Mammary epithelial cell (primary cell): ENCODE measurements at places on chromosomes 16 and 17. TPM values are rescaled to one million over a fixed set of nuclear protein-coding genes. Genes with fewer than 3 reads are reported as not detected.

Gene CNGB1
- total RNA-seq = 0.45 TPM in 1 of 2 replicates, not detected in the other

DNA sequence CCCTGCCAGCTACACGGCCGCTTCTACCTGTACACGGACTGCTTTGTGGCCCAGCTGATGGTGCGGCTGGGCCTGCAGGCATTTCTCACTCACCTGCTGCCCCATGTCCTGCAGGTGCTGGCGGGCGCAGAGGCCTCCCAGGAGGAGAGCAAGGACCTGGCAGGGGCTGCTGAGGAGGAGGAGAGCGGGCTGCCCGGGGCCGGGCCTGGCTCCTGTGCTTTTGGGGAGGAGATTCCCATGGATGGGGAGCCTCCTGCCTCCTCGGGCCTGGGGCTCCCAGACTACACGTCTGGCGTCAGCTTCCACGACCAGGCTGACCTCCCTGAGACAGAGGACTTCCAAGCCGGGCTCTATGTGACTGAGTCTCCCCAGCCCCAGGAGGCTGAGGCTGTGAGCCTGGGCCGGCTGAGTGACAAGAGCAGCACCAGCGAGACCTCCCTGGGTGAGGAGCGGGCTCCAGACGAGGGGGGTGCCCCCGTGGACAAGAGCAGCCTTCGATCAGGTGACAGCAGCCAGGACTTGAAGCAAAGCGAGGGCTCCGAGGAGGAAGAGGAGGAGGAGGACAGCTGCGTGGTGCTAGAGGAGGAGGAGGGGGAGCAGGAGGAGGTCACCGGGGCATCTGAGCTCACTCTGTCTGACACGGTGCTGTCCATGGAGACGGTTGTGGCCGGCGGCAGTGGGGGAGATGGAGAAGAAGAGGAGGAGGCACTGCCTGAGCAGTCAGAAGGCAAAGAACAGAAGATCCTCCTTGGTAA, 3.5 kb downstream of the WDR81 start:
- no peak for DNase-seq

DNA sequence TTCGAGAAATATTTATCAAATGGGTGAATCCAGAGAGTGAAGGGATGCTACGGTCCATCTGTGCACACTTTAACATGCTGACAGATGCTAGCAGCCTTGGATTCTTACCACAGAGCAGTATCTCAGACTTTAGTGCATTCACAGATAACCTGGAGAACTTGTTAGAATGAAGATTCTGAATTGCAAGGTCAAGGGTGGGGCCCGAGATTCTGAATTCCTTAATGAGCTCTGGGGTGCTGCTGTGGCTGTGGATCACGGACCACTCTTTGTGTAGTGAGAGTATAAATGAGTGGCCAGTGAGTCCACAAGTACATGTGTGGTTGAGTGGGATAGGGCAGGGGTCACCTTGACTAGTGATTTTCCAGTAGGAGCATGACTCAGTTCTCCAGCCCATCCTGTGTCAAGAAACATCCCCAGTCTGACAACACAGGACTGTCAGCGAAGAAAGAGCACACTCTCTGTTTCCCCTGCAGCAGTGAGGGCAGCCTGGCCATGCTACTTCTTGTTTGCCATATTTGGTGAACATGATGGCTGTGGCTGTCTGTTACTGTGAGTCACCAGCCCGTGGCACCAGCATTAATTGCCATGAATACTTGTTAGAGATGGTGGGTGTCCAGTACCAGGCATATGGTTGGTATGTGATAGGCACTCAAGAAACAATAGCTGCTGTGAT, 13.0 kb upstream of the SALL1 start:
- no peak for DNase-seq

Gene RABEP2
- 24.2 TPM for total RNA-seq

Gene SLC5A10
- total RNA-seq = not detected in 2 replicates

DNA sequence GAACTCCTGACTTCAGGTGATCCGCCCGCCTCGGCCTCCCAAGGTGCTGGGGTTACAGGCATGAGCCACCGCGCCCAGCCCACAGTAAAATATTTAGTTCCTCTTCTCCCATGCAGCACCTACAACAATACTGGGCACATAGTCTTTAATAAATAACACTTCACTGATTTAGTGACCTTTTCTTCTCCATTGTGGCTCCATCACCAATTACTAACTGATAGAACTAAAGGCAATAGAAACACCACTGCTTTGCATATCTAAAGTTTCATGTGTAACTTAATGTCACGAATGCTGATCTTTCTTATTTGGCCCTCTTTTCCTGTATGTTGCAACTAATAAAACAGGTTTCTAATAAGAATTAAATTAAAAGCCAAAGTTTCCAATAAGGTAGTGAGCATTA, 38.9 kb downstream of the TRIM37 start:
- DNase-seq = no peak

Gene SLC6A2
- total RNA-seq = 0.33 TPM

DNA sequence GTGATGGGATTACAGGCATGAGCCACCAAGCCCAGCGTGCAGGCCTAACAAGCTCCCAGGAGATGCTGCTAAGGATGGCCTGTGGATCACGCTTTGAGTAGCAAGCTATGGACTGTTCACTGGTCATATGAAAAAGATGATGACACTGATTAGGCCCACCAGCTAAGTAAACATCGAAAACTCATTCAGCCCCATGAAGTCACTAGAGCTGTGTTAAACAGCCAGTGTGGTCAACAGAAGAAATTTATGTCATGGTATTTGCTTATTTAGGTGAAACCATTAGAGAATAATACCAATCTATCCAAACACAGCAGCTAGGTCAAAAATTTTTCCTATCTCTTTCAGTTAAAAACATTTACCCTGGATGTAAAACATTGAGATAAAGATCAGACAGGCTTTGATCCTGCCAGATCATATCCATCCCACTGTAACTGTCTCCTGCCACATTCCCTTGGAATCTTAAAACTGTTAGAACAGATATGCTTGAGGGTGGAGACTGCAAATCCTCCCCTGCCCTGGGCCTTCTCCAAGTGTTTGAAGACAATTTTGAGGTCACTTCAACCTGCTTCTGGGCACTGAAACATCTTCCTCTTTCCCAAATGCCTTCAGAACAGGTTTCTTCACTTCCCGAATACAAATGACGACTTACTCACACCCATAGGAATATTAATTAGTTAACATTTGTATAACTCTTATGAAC, 30.9 kb downstream of the HOXB1 start:
- DNase-seq = no peak

- DNase-seq = no peak
Observed at GRCh38 chr17:57375040-57375769, 118.9 kb downstream of the MSI2 start.

Gene EVI2B
- total RNA-seq = 0.67 and 2.0 TPM in 2 replicates
